ACHN (cell line): ENCODE measurements at places on chromosomes 1 and 21.

DNA sequence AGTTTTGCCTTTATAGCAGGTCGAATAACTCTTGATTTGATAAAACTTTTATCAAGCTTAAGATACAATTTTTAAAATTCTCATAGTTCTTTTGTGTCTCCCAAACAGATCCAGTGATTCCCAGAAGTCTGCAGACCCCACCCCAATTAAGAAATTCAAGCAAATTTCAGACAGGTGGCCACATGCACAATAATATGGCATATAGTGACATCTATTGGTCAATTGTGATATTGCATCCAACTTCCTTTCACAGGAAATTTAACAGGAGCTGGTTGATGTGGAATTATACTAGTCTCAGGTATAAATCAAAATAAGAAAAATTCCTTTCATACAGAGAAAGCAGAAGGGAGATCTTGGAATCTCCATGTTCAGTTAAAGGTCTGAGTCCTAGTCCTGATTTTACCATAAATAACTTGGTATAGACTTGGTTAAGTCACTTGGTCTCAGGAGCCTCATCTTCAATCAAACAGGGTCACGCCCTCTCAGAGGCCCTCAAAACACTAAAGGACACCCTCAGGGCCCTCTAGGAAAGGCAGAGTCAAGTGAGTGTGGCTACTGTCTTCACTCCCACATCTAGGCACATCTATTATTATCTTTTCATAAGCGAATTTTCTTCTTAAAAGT is 24.1 kb downstream of the PIGM start:
- peak; percentile 52 for DNase-seq

GRCh38 chr1:222772996-222773379 is 36.0 kb downstream of the FAM177B start:
- no peak for DNase-seq

GRCh38 chr1:198007687-198008607 is 90.8 kb downstream of the LHX9 start:
- DNase-seq: no peak

DNA sequence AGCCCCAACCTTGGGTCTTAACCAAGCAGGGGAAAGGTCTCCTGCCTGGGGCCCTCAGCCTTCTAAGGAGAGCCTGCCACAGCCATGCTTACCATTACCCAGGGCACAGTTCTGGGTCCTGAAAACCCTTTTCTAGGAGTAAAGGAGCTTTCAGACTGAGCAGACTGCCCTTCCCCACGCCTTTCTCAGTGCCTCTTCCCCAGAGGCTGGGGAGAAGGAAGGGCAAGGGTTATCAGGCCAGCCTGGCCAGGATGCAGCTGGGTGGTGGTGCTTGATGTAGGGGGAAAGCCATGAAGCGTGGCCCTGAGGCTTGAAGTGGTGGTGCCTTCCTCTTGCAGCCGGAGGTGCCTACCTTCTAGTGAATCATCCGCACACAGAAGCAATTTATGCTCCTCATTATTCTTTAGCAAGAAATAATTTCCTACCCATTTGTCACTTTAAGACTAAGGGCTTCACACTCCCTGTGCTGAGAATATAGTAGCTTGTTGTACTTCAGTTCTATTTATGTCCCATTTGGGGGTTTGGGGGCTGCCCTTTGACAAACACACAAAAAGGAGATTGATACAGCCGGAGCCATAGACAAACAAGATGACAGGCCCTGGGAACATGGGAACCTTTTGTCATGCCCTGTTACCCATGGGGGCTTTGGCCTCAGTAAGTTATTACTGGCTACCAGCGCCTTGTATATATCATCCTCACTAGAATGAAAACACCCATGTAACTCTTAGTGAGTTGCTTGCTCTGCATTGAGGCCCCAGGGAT is 40.7 kb downstream of the MAN1C1 start:
- no peak for DNase-seq

GRCh38 chr1:220696863-220697231 is 6.7 kb downstream of the C1orf115 start:
- DNase-seq: no peak

DNA sequence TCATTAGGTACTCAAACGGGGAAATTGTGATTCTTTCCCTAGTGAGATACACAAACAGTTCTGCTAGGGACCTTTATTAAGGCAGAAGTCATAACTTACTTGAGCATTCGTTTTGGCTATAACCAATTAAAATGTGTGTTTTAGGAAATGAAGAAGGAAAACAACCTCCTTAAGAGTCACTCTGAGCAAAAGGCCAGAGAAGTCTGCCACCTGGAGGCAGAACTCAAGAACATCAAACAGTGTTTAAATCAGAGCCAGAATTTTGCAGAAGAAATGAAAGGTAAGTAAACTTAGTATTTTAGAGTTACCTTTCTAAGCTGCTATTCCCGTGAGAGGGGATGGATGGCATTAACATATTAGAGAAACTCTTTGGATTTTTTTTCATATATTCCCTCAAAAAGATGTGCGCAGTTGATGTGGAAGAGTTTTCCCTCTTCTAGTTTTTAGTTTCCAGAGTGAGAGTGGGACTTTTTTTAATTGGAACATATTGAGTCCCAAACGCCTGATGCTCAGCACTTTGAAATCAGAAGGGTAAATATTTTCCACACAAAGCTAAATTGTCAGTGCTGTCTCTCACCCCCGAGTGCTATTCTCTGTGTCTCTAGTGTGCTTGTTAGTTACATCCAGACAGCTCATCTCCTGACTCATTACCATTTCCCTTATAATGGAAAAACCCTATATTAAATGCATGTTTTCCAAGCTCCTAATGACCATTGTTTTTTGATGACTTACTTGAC is 34.9 kb downstream of the CENPF start:
- peak; percentile 56 for DNase-seq

DNA sequence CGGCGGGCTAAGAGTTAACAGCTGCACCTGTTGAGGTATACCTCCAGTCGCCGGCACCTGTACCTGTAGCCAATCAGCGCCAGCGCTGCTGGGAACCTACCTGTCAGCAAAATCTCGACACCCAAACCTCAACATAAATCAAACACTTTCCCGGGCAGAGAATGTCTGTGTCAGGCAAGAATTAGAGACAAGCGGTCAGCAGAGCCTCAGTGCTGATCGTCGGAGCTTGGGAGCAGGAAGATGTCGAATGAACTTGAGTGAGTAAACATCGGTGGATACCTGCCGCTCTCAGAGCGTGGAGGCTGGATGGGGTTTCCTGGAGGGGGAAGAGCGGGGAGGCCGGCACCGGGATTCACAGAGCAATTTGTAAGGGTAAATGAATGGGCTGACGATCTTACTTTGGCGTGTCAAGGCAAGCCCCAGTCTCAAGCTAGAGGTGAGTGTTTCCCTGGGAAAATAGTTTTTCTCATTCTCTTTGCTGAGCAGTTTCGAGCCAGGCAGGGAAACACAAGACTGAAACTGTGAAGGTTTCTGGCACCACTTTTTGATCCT is at the start of gene GRHL3:
Gene GRHL3, plus strand, starts transcription at position 46 of the 552 bp plus-strand sequence. Its CDS starts 195 bp downstream, at position 241.
- peak; percentile 3 for DNase-seq

- DNase-seq: no peak
Observed at GRCh38 chr1:205916541-205916940, 26.7 kb downstream of the SLC26A9 start.

- DNase-seq: no peak
Observed at GRCh38 chr1:5725855-5726585, 266.2 kb downstream of the NPHP4 start.

- DNase-seq: no peak
Observed at GRCh38 chr1:65049941-65050713, 83.8 kb upstream of the JAK1 start.

DNA sequence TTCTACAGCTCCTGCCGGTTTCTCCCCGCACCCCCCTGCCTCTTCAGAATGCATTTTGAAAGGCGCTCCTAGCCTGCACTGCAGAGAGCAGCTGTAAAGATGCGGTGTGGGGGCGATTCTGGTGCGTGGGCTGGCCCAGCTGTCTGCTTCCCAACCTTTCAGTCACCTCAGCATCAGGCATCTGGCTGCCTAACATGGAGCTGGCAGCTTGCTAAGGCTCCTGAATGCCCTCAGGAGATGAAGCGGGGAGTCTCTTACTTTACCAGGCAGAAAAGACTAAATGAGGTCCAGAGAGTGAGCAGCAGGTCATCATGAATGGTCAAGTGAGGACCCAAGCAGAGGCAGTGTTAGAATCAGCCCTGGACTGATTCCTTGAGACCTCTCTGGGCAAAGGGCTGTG is 8.7 kb downstream of the IER5 start:
- no peak for DNase-seq

- peak; percentile 74 for DNase-seq
Observed at GRCh38 chr1:86499987-86500593, 31.4 kb downstream of the CLCA1 start.

DNA sequence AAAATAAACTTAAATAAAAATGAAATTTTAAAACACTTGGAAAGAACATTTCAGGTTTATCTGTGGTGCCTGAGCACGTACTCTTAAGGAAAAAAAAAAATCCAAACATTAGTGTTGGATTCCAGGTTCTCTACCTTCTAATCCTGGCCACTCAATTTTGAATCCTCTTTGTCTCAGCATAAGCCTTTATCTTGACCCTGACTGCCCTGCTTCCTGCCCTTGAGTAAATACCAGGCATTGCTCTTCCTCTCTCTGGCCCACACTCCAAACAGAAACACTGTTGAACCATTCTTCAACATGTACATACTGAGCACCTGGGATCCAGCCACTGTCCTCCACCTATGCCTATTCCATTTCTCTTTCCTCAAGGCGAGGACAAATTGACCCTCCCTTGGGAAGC is 11.4 kb upstream of the VANGL1 start:
- no peak for DNase-seq

DNA sequence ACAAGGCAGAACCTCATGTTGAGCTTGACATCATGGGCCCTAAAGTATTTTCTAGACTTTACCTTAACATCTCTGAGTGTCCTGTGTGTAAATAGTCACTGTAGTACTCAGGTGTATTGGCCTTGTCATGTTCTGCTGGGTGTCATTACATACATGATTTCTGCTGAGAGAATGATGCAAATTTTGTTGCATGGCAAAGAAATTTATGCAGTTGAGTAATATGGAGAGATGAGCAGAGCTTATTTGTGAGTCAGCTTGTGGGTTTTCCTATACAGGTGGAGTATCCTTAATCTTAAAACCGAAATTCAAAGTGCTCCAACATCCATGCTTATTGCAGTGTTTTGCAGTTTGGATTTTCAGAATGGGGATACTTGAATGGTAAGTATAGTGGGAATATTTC is 36.6 kb downstream of the RGL1 start:
- DNase-seq: no peak

- no peak for DNase-seq
Observed at GRCh38 chr1:110602466-110602865, 3.7 kb downstream of the KCNA2 start.

DNA sequence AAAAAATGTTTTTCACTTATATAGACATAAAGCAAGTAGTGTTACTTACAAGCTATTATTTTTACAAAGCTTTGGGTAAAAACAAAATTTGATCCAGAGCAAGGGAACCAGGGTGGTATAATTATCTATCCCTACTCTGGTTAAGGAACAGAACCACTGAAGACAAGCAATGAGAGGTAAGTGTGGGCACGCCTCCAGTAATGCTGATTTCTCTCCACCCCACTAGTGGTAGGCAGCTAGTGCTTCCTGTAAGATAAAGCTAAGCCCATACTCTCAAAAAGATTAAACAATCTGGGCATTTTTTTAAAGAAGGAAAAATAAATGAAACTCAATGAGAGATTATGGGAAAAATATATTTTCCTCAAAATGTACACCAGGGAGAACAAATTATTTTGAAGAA is 22.1 kb downstream of the TFB2M start:
- no peak for DNase-seq

- DNase-seq: no peak
Observed at GRCh38 chr1:1937061-1937460, 18.0 kb upstream of the TMEM52 start.

- DNase-seq: no peak
Observed at GRCh38 chr21:44059710-44060109, 47.5 kb upstream of the PWP2 start.

DNA sequence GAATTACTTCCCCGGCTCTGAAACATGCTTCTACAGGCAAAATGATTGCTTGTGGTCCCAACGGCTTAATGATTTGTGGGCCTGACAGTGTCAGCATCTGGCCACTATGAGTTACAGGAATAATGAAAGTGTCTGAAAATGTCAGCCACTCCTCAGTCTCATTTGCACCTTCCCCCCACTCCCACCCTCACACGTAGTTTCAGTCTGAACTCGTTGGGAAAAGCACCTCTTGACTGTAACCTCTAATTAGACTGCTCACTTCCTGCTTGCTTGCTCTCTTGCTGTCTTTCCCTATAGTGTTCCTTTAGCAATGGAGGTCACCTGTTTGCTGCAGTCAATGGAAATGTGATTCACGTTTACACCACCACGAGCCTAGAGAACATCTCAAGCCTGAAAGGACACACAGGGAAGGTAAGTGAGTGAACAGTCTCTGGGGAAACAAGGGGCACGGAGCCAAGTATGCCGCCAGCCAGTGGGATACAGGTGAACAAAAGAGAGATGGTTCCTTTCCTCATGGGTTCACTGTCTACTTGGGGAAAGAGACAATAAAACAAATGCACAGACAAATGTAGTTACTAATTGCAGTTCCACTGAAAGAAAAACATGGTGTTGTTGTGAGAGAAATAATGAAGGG is 27.1 kb downstream of the CFAP57 start:
- DNase-seq: no peak

GRCh38 chr1:234237393-234237792 is 135.9 kb upstream of the COA6 start:
- DNase-seq: no peak

GRCh38 chr1:204337036-204337429 is 22.7 kb downstream of the PLEKHA6 start:
- no peak for DNase-seq

DNA sequence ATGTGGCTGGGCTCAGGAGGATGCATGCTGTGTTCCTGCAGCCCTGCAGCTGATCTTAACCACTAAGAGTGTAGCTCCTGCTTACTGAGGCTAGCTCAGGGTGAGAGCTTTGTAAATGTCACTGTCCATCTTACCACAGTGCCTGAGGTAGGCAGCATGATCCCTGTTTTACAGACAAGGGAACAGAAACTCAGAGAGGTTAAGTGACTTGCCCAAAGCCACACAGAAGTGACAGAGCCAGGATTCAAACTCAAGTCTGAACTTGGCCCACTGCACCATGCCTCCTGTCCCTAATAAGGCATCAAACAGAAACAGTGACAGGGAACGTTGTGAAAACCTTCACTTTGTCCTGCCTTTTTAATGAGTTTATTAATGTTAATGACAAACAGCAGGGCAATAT is 27.9 kb downstream of the PPFIA4 start:
- DNase-seq: no peak

DNA sequence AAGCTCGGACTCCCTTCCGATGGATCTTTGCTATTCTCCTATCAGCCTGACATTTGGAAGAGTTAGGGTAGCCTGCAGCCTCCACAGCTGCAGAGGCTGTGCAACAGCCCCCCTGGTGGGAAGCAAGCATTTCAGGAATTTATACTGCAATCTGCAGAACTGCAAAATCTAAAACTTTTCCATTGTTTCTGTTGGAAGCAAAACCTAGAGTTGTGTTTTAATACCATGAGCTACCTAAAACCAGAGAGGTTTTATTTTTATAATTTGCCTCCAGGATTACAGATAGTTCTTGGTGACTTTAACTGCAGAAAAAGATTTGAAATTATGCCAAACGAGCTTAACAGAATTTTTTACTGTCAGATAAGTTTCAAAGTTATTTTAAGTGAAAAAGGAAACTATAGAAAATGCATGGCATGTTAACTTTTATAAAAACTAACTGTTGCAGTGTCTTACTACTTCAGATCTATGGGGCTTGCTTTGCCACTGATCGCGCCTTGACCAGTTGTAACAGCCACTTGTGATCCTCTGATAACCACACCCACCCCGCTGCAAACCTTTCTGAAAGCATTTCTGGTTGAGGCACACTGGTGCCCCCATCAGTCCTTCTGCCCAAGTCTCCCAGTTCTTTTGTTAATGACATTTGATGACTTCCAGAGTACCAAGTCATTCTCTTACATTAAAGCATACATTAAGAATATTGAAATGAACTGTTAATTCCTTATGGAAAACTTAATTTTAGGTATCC is 64.8 kb downstream of the PRDM2 start:
- peak; percentile 21 for DNase-seq
